ENCODE measurements at places on chromosomes 1 and 21. TPM values are rescaled to one million over a fixed set of nuclear protein-coding genes. Genes with fewer than 3 reads are reported as not detected.

Gene HHAT
- 7.6 TPM for total RNA-seq

Gene LEFTY2
- 0.09 TPM for total RNA-seq

Gene DRAXIN
- total RNA-seq = 63.6 TPM

Gene SAMD11
- total RNA-seq = 2.4 TPM

Gene CLCA2
- total RNA-seq = not detected

Gene NECAP2
- total RNA-seq = 25.0 TPM

Gene CD1D
- total RNA-seq = 0.09 TPM

Gene ANXA9
- 0.18 TPM for total RNA-seq

Gene OR2T4
- not detected for total RNA-seq

Gene MEX3A
- 49.8 TPM for total RNA-seq

Gene OMA1
- total RNA-seq = 25.0 TPM

Gene CRB1
- total RNA-seq = 22.8 TPM

Gene C4BPA
- not detected for total RNA-seq

Gene AGT
- total RNA-seq = 3.6 TPM

Gene ATPAF1
- total RNA-seq = 32.7 TPM

Gene ADAM30
- not detected for total RNA-seq

Gene EPHA8
- total RNA-seq = 15.2 TPM

Gene MANEAL
- 23.2 TPM for total RNA-seq

Gene RUNX1
- 1.8 TPM for total RNA-seq

Gene S100A16
- 18.1 TPM for total RNA-seq

Gene SH2D5
- 2.1 TPM for total RNA-seq

Gene AQP10
- not detected for total RNA-seq

Gene TNFSF18
- 1.7 TPM for total RNA-seq

Gene GBP6
- 0.73 TPM for total RNA-seq

Gene A3GALT2
- not detected for total RNA-seq

Gene PPCS
- total RNA-seq = 17.7 TPM

Gene PAQR6
- 7.7 TPM for total RNA-seq

Gene C1orf141
- not detected for total RNA-seq

Gene PLPPR5
- 10.0 TPM for total RNA-seq

Gene ZNF697
- total RNA-seq = 28.3 TPM

Gene EPHB2
- 83.8 TPM for total RNA-seq

Gene GPR25
- not detected for total RNA-seq

Gene BECN2
- not detected for total RNA-seq

Gene CELF3
- total RNA-seq = 29.7 TPM

Gene CELA2A
- not detected for total RNA-seq

Gene ZCCHC17
- total RNA-seq = 32.7 TPM

Gene CFHR5
- total RNA-seq = not detected

Gene CD5L
- 0.27 TPM for total RNA-seq

Gene IGSF21
- total RNA-seq = 17.3 TPM

Gene MARCKSL1
- 164 TPM for total RNA-seq

Gene KCNK1
- total RNA-seq = 45.4 TPM

Gene GBP7
- not detected for total RNA-seq

Gene ITLN2
- total RNA-seq = not detected

Gene NTRK1
- 1.6 TPM for total RNA-seq

Gene HSD3B2
- not detected for total RNA-seq

Gene NPHS2
- total RNA-seq = not detected

Measured in cerebellum (tissue), 4 donors.